ENCODE measurements at places on chromosomes 7 and 10. TPM values are rescaled to one million over a fixed set of nuclear protein-coding genes. Genes with fewer than 3 reads are reported as not detected.

DNA sequence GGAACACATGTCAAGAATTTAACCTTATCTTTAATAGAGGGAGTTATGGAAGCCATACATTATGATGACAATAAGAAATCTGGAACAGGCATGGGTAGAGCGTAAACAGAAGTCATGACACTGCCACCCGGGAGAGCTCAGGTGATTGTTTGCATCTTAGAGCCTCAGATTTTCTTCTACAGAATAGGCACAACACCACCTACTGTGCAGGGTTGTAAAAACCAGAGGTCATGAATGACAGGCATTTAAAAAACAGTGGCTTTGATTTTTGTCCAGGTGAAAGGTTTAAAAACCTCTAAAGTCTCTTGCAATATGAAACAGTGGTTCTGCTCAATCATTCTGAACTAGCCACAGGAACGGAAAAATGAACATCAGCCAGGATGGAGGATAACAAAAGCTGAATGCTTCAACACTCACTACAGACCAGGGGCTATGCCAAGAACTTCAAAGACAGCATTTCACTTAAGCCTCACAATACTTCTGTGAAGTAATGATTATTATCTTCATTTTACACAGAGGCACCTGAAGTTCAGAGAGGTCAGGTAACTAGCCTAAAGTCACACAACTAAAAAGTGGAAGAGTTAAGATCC, 123.8 kb downstream of the SLC25A13 start:
- H3K27me3 ChIP-seq = no peaks in the 10 kb centered on the region
- no peaks in the 10 kb centered on the region for H3K4me1 ChIP-seq
- no peak overlapping the region for H3K27ac ChIP-seq

DNA sequence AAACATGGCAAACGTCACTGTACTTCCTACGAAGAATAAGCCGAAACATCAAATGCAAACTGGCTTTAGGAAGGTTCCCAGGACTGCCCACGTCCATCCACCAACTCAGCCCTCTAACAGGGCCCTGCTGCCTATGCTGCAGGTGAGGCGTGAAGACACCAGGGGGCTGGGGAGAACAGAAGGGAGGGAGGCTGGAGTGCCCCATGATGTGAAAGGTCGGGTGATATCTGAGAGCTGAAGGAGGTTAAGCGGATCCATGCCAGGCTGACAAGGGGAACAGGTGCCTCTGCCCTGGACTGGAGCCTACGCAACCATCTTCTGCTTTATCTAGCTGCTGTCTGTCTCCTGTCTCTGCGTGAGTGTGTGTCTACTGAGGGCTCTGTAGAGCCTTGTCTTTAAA, 40.2 kb upstream of the ATP6V0A4 start:
- no peaks in the 10 kb centered on the region for H3K27me3 ChIP-seq
- DNase-seq = no peak
- H3K27ac ChIP-seq = no peak overlapping the region
- H3K36me3 ChIP-seq = peaks cover 24% of the 10 kb centered on the region

GPC2 gene
- 2.3 TPM for total RNA-seq

LRGUK gene
- 1.0 TPM for total RNA-seq

PRKCQ gene
- not detected for total RNA-seq

GRCh38 chr7:70193514-70193913, 595.2 kb downstream of the AUTS2 start:
- H3K27me3 ChIP-seq = no peaks in the 10 kb centered on the region
- H3K36me3 ChIP-seq = no peaks in the 10 kb centered on the region
- DNase-seq = no peak
- H3K4me1 ChIP-seq = no peaks in the 10 kb centered on the region
- H3K27ac ChIP-seq = no peak overlapping the region
- H3K4me3 ChIP-seq = no peak overlapping the region

- no peak for DNase-seq
- H3K36me3 ChIP-seq = no peaks in the 10 kb centered on the region
- H3K27me3 ChIP-seq = no peaks in the 10 kb centered on the region
- H3K27ac ChIP-seq = peak overlapping the region; percentile 99
- peaks cover 39% of the 10 kb centered on the region for H3K4me1 ChIP-seq
- H3K4me3 ChIP-seq = peak overlapping the region; percentile 60
Measured at GRCh38 chr10:4241724-4242345, 456.8 kb upstream of the KLF6 start.

PLXNA4 gene
- 1.2 TPM for total RNA-seq

GRCh38 chr7:109844362-109844761, 1246.6 kb upstream of the LRRN3 start:
- DNase-seq = peak; percentile 42
- H3K4me1 ChIP-seq = no peaks in the 10 kb centered on the region
- H3K27me3 ChIP-seq = no peaks in the 10 kb centered on the region
- no peaks in the 10 kb centered on the region for H3K36me3 ChIP-seq

All from PC-3 (cell line).